Central memory CD4-positive, alpha-beta T cell (primary cell): ENCODE measurements at places on chromosomes 4 and X.

GRCh38 chr4:38537666-38538065 lies 126.3 kb upstream of the KLF3 start:
- no peak for DNase-seq

DNA sequence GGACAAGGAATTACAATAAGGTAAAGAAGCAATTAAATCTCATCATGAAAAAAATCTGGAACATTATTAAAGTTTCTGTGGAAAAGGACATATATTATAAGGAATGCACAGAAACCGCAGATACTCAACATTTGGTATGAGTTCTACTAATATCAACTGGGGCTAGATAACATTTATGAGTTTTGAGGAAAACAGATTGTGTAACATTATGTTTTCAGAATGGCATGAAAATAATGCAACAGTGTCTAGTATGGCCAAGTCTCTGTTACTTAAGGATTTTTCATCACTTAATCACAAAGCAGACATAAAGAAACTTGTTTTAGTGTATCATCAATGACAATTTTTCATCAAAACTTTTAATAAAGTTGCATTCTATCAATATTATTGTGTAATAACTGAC lies 785.0 kb downstream of the GLUD2 start:
- no peak for DNase-seq

GRCh38 chr4:99651811-99652485 lies 5.7 kb downstream of the C4orf54 start:
- no peak for DNase-seq

DNA sequence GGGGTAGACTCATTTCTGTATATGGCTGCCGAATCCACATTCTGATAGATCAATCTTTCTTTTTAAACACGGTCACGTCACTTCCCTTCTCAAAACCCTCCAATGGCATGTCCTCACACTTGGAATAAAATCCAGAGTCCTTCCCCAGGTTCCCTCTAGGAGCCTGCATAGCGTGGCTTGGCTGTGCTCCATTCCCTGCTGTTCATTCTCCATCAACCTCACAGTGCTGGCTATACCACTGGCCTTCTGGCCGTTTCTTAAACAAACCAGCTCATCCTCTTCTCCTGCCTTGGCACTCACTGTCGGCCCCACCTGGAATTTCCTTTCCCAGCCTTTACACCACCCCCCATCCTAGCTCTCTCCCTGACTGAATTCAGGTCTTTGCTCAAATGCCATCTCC lies 77.1 kb downstream of the RBM47 start:
- DNase-seq = no peak

DNA sequence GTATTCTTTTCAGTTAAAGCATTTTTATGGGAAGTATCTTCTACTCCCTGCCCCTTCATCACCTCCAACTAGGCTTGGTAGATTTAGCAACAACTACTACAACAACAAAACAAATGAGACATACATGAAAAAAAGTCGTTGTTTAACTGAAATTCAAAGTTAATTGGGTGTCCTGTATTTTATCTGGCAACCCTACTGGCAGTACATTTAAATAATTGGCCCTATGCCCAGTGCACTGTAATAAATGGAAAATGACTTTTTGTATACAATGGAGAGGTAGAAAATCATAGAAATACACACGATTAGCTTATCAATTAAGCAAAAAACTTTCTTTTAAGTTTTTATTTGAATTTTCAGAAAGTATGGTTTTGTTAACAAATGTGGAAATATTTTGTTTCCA lies 21.4 kb upstream of the CLGN start:
- DNase-seq = no peak

DNA sequence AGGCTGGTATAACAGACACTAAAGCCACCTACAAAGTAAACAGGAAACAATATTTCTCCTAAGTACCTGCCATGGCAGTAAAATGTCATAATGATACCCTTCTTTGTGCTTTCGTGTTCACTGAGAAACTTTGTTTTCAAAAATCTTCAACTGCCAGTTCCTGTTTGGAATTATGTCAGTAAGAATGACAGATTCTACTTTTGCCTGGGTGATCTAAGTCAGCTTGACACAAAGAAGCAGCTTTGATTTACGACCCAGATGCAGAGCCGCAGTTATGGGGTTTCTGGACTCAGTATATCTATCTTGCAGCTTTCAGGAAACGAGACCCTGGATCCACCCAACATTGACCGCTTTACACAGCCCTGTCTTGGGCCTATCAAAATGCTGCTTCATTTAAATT lies 71.2 kb downstream of the SNX25 start:
- no peak for DNase-seq

GRCh38 chr4:11404431-11404830 lies 24.3 kb downstream of the HS3ST1 start:
- no peak for DNase-seq

- no peak for DNase-seq
Observed at GRCh38 chr4:79563219-79563618, 155.2 kb upstream of the GK2 start.

GRCh38 chrX:154515966-154516655 lies at the start of gene FAM3A:
TSS of gene FAM3A (minus strand) at chrX:154516232. CDS start at chrX:154515772, 460 bp downstream.
- DNase-seq = peak; percentile 87

DNA sequence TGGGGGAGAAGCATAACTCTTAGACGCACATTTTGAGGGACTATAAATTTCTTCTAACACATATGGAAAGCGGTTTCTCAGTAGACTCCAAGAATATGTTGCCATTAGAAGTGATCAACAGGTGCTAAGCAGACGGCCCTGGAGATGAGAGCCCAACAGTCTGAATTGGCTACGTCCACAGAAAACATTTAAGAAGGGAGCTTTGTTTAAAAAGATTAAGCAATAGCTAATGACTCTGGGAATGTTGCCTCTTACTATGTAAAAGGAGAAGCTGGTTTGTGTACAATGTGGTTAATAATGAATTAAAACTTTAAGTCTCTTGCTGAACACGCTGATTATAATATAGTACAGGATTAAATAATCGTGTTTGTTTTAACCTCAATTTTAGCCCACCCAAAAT lies 399.5 kb downstream of the SMARCA1 start:
- no peak for DNase-seq

- DNase-seq = no peak
Observed at GRCh38 chr4:11424000-11424399, 4.7 kb downstream of the HS3ST1 start.

- DNase-seq = no peak
Observed at GRCh38 chr4:23979534-23979933, 89.7 kb upstream of the PPARGC1A start.

DNA sequence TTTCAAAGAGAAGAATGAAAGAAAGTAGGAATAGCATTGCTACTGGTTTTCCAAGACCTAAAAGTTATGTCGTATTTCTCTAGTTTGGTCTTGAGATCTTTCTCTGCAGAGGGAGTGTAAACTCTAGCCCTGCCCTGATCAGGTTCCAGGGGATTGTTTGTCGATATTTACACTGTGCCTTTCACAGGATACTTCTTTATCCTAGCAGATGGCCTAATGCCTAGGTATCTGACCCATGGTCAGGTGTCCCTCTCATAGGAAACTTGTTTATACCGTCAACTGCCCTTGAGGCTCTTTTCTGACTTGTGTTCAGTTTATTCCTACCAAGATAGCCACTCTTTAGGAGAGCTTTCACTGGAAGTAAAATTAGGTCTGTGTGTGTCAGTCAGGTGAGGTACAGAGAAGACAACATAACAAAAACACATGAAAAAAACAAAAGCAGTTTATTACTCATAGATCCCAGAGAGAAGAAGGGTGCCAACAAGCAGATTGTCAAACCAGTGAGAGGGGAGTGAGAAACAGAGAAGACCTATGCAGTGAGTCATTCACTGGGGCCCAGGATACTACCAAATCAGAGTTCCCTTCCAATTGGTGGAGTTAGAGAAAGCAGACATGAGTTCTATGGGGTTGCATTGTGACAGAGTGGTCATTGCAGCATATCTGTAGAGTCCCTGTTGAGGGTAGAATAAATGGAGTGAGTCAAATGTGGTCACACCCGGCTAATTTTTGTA lies 40.6 kb upstream of the THOC2 start:
- DNase-seq = no peak

DNA sequence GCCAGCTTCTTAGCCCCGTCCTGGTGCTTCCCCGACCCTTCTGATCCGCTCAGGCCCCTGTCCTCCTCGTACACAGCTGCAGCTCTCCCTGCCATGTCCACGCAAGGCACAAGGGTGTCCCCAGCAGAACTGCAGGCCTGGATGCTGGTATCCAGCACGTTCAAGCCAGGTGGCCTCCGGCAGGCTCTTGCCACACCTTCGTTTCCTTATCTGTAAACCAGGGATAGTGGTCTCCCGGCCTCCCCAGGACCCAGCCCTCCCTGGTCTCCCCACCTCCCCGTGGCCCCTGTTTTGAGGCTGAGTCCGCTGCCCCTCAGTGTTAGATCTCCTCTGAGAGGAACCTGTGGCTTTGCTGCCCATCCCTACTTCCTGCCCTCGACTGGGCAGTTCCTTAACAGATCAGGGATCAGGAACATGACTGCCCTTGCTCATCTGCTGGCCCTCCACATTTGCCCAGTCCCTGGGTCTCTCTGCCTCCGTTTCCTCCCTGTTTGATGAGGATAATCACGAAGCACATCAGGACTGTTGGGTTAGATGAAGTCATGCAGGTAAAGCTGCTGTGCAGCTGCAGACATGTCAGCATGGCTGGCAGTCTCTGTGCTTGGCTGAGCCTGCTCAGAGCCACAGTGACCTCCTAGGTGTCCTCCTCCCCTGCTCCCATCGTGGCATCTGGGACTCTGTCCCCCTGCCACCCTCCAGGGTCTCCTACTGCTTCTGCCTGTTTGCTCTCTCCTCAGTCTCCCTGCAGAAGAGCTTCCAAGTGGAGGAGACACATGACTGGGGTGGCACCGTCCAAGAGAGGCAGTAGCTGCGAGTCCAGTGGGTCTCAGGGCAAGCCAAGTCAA lies 32.9 kb downstream of the PIGG start:
- no peak for DNase-seq

- no peak for DNase-seq
Observed at GRCh38 chrX:78603908-78604307, 55.2 kb downstream of the RTL3 start.

- DNase-seq = no peak
Observed at GRCh38 chr4:5403746-5404497, 304.4 kb downstream of the EVC2 start.

- DNase-seq = no peak
Observed at GRCh38 chr4:182318256-182318655, 75.1 kb downstream of the TENM3 start.

- no peak for DNase-seq
Observed at GRCh38 chrX:48751343-48751742, 10.2 kb upstream of the GLOD5 start.

DNA sequence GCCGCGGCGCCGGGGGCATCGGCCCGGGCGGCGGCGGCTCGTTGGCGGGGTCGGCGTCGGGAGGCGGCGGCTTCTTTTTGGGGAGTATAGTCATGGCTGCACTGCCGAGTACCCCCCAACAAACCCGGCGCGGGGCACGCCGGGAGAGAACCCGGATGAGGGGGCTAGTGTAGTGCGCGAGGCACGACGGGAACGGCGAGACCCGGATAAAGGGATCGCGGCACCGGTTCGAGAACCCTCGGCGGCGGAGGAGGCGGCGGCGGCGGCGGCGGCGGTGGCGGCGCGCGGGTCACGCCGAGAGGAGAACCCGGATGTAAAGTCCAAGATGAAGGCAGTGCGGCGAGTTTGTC lies at the start of gene OTUD5:
OTUD5 (minus strand) TSS at position 131 of the 350 bp plus-strand sequence; CDS start at position 94, 37 bp downstream.
- no peak for DNase-seq

- DNase-seq = peak; percentile 91
Observed at GRCh38 chr4:155376387-155377268, at the start of gene MAP9. TSS of gene MAP9 (minus strand) at chr4:155376965. CDS start at chr4:155375850, 1,115 bp downstream.

GRCh38 chrX:76253432-76253831 lies 80.6 kb downstream of the PBDC1 start:
- peak; percentile 37 for DNase-seq

- DNase-seq = no peak
Observed at GRCh38 chr4:5423670-5424069, 284.7 kb downstream of the EVC2 start.

- DNase-seq = no peak
Observed at GRCh38 chrX:110188701-110189558, 129.0 kb downstream of the AMMECR1 start.

GRCh38 chrX:137742846-137743245 lies 176.9 kb downstream of the ZIC3 start:
- DNase-seq = no peak

DNA sequence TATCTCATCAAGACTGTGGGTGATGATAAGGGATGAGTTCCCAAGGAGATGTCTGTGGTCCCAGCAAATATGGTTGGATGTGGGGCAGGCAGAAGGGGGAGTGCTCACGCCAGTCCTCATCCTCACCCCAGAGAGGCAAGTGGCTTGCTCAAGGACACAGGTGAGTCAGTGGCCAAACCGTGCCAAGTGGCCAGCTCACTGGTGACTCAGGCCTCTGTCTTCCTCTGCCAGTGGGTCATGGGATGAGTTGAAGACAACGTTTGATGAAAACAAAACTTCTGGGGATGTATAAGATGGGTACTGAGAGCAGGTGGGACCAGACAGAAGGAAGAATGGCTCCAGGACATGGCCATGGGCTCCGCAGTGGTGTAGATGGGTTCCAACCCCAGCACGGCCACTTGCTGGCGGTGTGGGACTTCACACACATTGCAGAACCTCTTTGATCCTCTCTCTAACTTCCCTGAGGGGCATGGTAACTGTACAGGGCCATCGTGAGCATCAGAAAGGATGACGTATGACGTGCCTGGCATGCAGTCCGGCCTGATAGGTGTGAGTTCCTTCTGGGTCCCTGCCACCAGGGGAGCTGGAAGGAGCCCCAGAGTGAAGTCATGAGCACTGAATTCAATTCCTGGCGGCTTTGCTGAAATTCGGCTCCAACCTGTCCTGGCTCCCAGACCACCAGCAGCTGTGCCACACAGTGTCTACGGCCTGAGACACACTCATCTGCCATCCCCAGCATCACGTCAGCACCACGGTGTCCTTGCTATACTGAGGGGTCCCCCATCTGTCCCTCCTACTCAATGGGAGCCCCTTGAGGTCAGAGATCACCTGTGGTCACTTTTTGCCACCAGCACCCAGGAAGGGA lies 41.3 kb upstream of the GPR78 start:
- DNase-seq = no peak
